Activated T-cell treated with anti-CD3 and anti-CD28 coated beads for 24 hours (primary cell): ENCODE measurements at places on chromosomes 7 and 10.

DNA sequence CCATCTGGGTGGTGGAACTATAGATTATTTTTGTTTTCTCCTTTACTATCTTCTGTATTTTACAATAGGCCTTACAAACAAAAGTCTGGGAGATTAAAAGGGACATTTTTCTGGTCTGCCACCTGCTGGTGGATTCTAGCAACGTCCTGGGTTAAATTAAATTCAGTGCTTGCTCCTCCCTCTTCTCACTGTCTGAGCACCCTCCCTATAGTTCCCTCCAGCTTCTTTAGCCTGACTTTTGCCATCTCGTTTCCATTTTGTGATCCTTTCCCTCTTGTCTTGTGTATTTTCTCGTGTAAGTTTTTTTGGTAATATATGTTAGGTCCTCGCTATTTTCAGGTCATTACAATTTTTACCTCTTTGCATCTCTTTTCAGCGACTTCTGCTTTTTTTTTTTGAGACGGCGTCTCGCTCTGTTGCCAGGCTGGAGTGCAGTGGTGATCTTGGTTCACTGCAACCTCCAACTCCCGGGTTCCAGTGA, 16.1 kb downstream of the ANKRD16 start:
- DNase-seq = peak; percentile 60

DNA sequence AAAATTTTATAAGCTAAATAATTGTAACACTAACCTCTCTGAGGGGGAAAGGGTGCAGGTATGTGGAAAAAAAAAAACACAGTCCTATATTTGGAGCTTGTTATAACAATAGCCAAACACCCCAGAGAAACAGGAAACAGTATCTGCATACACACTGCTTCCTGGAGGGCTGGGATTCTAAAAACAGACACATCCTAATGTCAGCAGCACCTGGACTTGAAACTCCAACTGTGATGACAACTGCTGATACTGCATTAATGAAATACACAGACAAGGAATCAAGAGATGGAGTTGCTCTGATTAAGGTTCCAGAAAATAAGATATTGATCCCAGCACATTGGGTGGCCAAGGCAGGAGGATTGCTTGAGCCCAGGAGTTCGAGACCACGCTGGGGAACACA, 9.3 kb downstream of the DAGLB start:
- no peak for DNase-seq

GRCh38 chr7:148921806-148922205, 37.7 kb upstream of the EZH2 start:
- DNase-seq = no peak

DNA sequence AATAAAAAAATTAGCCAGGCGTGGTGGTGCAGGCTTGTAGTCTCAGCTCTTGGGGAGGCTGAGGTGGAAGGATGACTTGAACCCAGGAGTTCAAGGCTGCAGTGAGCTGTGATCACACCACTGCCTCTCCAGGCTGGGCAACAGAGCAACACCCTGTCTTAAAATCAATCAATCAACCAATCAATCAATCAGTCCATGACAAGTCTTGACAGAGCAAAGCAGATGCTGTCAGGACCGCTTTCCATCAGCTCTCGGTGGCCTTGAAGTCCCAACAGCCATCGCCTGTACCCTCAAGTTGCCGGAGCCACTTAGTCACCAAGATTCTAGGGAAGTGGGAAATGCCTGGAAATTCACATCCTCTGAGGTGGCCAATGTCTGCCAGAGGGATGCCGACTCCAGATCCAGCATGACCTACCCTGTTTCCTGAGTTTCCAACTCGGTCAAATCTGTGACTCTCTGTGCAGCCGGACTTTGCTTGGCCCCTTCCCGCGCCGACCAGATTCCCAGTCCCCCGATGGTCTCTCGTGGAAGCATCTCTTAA, 871 bp upstream of the CCL24 start:
- DNase-seq = no peak

DNA sequence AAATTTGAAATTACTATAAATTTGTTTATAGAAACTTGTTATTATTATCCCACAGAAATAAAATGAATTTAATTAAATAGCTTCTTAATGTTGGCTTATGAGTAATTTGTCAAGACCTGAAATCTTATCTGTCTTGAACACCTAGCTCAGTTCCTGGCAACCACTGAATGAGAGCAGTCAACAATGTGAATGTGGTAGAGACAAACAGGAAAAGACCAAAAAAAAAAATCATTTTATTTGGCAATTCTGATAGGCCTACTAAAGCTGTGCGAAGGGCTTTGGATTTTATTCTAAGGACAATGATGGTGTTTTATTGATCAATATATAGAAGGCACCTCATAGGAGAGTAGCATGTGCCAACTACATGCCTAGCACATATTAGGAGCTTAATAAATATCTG, 127.8 kb upstream of the RSU1 start:
- DNase-seq = no peak

DNA sequence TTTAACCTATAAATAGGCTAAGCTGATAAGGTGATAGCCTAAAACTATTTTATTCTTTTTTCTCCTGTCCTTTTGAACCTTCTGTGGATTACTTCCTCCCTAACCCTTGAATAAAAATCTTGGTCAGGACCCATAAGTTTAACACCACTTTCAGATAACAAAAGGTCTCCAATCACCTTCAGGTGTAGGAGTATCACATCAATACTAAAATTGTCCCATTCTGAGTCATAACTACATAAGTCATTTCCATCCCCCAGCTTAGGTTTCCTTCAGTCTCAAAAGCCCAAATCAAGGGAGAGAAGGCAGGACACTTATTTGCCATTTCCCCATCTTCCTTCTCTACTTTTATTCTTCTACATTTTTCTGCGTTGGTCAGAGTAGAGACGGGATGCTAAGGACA, 56.9 kb upstream of the WNT16 start:
- no peak for DNase-seq

DNA sequence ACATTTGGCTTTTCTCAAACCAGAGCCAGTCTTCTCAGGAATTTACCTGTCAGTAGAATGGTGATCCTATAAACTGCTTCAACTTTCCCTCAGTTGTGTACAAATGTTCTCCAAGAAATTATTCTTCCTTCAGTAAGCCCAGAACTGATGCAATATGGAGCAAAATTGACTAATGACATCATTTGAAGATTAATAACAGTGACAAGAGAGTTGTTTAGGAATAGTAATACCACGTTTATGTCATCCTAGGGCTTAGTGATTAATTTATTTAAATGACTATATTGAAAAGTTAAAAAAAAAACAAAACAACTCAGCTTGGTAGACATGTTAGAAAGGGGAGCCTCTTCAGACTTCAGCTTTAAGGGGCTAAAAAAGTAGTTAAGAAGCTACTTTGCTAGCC, 933.2 kb downstream of the GATA3 start:
- DNase-seq = no peak

DNA sequence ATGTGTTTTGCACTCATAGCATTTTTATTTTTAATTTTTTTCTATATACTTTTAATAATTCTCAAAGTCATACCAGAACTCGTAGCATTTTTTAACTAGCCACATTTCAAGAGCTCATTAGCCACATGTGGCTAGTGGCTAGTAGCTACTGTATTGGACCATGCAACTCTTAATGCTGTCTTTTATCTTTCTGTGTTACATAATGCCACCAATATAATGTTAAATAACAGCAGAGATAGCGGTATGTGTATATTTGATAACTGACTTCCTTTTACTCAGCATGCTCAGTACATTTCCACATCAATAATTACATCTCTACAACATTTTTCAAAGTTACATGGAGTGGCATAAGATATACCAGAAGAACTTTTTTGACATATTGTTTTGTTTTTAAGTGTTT, 91.4 kb downstream of the CDK13 start:
- DNase-seq = no peak

- no peak for DNase-seq
These were observed 24.8 kb upstream of the PLPP4 start for GRCh38 chr10:120432209-120432608.

GRCh38 chr10:95741807-95742467, 14.0 kb upstream of the ENTPD1 start:
- no peak for DNase-seq

DNA sequence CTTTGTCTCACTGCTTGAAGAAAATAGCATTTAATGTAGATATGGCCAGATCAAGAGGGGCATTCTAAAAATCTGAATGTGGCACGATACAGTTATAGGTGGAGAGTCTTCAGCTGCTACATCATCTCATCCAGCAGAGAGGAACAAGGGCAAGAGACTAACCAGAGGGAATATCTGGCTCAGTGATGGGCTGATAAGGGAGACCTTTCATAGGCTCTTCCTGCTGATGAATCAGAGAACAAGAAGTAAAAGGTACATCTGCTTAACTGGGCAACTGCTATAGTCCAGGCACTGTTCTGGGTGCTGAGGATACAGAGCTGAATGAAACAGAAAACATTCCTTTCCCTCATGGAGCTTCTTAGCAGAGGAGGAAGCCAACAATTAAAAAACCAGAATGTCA, 37.9 kb downstream of the PIP4K2A start:
- no peak for DNase-seq

DNA sequence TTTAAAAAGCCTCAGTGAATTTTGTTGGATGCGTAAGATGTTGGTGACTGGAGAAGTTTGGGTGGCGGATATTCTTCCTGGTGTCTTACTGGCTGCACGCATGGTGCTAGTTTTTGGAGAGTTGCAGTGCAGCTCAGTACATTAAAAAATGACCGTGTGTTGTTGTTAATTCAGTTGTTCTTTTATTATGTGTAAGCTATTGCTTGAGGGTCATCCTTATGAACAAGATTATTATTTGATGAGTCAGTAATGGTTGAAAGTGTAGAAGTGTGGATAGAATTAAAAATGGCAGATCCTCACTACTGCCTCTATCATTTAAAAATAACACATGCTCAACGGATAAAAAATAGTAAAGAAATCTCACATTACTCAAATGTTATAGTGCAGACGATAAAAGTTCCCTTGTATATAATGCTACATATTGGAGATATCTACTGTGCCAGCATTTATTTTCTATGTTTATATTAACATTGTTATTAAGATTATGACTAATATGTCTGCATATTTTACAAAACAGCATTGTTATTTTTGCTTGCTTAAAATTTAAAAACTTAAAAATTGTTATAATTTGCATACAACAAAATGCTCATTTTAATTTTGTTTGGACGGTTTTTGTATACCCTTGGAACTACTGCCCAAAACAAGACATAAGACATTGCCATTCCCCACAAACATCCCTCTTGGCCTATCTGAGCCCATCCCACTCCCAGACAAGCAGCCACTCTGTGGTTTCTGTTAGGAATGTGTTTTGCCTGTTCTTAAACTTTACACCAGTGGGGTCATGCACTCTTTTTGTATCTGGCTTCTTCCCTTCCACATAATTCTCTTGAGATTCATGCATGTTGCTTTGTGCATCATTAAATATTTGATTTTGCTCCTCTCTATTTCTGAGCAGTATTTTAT, 142.0 kb downstream of the DOCK1 start:
- DNase-seq = no peak

DNA sequence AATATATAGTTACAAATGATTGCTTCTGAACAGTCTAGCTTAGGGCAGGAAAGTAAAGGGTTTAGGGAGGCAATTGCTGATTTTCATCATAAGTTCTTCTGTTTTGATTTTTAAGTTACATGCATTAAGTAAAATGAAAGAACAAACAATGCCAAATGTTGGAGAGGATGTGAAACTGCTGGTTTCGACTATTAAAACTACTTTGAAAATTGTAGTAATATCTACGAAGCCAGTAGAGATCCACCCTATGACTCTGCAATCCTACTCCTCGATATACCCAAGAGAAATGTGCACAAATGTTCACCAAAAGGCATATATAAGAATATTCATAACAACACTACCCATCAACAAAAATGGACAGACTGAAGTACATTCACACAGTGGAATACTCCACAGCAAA, 24.3 kb downstream of the PDZD8 start:
- no peak for DNase-seq

- no peak for DNase-seq
These were observed 18.3 kb downstream of the UBE2D1 start for GRCh38 chr10:58352956-58353610.

GRCh38 chr7:51827631-51828030, 511.0 kb upstream of the COBL start:
- no peak for DNase-seq

DNA sequence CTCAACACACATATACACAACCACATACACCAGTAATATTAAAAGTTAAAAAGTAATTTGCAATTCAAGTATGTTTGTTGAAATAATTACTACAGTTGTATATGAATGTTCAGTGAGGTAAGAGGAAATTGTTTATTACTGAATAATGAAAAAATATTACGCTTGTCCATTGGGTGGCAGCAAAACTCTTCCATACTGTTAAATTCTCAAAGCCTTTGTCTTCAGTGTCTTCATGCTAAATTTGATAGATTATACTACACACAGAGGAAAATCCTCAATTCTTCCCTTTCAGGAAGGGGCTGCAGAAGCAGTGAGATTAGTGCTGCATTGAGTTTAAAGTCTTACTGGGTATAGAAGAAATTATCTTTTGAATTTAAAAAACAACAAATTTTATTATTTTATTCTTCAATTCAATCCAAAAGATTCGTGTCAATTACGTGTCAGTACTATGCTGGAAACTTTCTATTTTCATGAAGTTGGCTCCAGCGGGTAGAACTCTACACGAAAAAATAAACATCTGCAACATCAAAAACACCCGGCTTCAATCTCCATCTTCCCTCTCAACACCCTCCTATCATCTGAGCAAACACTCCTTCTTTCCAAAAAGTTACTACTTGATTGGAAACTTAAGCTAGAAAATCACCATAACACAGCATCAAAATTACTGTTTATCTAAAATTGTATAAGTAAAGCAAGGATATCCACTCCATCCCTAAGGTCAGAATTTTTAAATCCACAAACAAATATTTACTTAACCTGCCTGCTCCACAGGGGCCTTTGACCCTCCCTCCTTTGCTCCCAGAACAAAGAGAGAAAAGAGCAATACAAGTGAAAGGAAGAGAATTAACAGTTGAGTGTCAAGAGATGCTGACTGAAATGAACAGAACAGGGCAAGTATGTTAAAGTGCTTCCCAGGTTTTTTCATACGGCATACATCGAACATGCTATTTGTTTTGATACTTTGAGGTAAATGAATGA, 37.0 kb upstream of the TES start:
- DNase-seq = no peak

- DNase-seq = no peak
These were observed 37.4 kb downstream of the TSPAN14 start for GRCh38 chr10:80491251-80492102.

DNA sequence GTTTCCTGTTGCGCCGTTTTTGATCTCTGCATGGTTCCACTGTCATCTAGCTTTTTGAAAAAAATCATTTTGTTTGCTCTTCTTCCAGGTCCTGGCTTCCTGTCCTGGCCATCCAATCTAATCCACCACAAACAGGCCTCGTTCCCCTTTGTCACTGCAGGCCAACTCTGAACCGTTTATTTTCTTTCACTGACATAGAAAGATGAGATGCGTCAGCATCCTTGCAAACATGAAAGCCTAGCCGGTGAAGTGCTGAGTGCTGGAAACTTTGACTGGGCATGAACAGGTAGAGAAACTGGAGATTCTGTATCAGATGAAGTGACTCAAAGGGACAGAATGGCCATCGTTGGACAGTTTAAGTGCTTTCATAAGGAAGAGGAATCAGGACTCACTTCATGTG, 1247.8 kb downstream of the TYW1 start:
- DNase-seq = no peak
